ENCODE measurements at places on chromosomes 2 and 18. TPM values are rescaled to one million over a fixed set of nuclear protein-coding genes. Genes with fewer than 3 reads are reported as not detected.
A peak's percentile ranks its signal among the peaks of the same experiment; 100 is the strongest.

The CLEC4F gene
- 0.12 TPM for total RNA-seq

The GALNT3 gene
- 86.2 TPM for total RNA-seq

The CCDC102B gene
- total RNA-seq = 3.3 TPM

The FTCDNL1 gene
- 1.8 TPM for total RNA-seq

- peak; percentile 34 for DNase-seq
These were observed 158.6 kb upstream of the RBMS1 start for GRCh38 chr2:160652236-160652635.

DNA sequence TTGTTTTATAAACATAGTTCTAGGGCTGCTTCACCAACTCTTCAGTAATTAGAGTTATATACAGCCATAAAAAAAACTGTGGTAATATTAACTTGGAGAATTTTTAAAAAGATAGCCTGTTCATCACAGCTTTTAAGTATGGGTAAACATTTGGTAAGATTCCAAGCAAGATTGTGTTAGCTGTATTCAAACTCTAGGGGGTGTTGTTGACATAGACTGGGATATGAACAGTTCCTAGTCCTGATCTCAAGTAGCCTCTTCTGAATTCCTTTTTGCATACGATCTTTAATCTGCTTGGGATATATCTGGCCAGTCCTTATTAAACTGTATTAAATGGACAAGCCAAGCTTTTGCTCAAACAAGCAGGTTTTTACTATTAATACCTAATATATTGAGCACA is 13.4 kb downstream of the NOP58 start:
- no peak for DNase-seq

GRCh38 chr18:80046011-80046410 is 11.8 kb downstream of the RBFA start:
- no peak for DNase-seq

GRCh38 chr2:162175714-162176113 is 23.7 kb upstream of the GCG start:
- no peak for DNase-seq

- no peak for DNase-seq
These were observed 341.4 kb downstream of the LPIN1 start for GRCh38 chr2:12087671-12088380.

DNA sequence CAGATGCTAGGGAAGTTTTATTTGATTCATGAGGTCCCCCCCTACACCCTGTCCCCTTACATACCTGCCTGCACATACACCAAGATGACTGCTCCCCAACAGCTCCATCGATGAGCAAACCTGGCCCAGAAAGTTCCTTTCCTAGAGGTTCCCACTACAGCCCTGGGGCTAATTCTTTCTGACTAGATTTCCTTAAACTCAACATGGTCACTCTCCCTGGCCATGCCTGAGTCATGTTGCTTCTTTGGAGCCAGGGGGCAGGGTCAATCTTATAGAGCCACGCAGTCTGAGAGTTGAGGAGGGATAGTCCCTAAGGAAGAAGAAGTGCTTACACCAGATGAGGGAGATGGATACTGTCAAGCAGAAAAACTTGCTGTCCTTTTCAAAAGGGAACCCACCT is 67.7 kb upstream of the GLI2 start:
- DNase-seq = no peak

DNA sequence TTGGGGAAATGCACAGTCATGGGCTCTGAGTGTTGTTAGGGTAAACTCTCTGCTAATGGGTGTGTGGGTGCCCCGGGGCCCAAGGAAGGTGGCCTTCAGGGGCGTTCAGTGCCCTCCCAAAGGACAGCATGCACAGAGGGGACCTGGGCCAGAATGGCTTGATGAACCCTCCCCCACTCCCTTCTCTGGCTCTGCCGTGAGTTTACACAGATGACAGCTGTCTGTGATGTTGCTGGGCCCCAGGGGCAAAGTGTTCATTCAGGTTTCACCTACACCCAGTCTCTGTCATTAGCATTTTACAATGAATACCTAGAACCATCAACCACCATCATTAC is 3.2 kb downstream of the NPPC start:
- no peak for DNase-seq

DNA sequence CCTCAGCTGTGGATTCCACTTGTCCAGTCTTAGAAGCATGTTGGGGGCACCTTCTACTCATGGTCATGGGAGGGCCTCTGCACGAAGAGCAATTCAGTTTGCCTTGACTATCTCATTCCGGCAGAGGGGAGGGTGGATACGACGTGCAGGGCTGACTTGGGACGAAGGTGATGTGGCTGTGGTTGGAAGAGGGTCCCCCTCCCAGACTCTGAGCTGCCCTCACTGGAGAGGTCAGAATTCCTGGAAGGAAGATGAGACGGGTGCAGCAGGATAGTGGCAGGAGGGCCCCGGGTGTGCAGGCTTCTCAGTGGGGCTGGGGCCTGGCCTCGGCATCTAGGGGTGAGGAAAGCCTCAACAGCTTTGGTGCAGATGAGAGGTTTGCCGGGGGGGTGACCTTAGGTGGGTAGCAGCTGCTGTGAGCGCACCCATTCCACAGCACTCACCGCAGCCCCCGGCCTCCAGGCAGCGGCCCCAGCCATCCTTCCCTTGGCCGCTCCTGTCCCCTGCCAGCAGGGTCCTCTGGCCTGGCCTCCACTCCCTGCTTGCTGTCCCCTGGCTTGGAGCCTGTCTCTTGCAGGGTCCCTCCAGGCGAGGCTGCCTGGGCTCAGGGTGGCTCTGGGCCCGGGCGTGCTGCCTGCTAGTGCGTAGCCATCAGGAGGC is 3.2 kb downstream of the RNPEPL1 start:
- DNase-seq = no peak

DNA sequence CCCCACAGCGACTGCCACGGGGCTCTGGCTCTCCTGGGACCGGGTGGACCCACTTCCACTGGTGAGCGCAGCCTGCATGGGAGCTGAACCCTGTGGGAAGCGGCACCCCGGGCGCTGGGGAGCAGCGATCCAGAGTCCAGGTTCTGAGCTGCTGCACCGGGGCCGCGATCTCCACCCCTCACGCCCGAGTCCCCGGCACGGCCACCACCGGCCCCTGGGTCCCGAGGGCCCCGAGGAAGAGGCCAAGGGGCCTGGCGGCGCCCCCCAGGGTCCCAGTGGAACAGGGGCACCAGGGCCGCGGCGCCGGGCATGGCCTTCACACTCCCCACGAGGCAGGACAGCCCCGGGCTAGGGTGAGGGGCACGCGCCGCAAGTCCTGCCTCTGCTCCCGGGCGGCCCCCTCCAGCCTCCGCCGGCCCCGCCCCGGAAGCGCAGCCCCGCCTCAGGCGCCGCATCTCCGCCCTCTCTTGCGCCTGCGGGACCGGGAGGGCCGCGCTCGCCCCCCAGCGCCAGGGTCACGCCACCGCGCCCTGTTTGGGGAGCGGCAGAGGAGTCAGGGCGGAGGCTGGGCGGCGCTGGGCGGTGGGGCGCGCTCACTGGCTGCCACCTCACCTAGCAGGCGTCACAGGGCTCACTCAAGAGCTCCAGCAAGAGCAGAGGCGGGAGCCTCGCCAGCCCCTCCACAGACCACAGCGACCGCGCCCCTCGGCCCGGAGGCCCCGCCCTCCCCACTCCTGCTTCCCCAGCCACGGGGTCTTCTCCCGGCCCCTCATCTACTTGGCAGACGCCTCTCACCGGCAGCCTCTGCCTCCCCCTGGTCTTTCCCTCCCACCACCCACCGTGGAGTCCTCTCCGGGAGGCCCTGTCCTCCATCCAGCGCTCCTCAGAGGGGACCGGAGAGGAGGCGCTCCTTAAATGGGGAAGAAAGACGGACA is 26.8 kb downstream of the THAP4 start:
- DNase-seq = peak; percentile 91

DNA sequence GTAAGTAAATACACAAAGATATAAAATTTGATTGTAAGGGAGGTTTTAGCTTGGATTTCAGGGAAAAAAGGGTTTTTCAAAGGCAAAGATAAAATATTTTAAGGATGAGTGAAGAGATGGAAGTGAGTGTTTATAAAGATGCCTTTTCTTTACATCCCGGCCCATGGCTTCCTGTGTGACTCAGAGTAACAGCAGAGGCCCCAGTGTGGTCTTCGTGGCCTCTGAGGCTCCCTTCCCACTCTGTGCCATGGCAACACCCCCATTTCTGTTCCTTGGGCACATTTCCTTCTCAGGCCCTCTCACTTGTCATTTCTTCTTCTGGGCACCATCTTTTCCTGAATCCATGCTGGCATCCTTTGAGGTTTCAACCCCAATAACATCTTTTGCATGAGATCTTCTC is 92.6 kb upstream of the TMEM18 start:
- DNase-seq = no peak

- DNase-seq = no peak
These were observed 30.9 kb downstream of the TMEM182 start for GRCh38 chr2:102792568-102793208.

DNA sequence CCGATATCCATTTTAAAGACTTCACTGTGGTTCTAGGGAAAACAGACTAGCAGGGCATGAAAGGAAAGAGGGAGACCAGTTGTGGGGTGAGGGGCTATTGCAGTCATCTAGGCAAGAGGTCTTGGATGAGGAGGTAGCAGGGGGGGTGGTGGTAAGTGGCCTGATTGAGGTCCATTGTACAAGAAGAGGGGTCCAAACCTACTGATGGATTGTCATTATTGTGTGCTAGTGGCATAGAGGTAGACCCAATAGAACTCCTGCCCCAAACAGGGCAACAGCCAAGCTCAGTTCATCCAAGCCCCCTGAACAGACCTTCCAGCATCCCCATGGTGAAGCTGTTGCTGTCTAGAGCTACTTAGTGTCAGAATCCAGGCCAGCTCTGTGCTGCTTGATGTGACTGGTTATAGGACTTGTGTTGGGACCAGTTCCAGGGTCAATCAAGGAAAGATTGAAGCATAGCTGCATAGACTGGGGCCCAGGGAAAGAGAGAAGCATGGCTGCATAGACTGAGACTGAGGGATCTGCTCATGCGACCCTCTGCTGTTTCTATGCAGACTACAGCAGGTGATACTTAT is 7.0 kb downstream of the ASAP2 start:
- DNase-seq = no peak

All from colonic mucosa (tissue), 4 donors.